ENCODE measurements at places on chromosomes 2 and 18. TPM values are rescaled to one million over a fixed set of nuclear protein-coding genes. Genes with fewer than 3 reads are reported as not detected.
A peak's percentile ranks its signal among the peaks of the same experiment; 100 is the strongest.

The LRRTM1 gene
- total RNA-seq = not detected

The NAT8 gene
- not detected for total RNA-seq

The APLF gene
- total RNA-seq = 2.1 TPM

The TFCP2L1 gene
- total RNA-seq = not detected

The POTEI gene
- not detected for total RNA-seq

DNA sequence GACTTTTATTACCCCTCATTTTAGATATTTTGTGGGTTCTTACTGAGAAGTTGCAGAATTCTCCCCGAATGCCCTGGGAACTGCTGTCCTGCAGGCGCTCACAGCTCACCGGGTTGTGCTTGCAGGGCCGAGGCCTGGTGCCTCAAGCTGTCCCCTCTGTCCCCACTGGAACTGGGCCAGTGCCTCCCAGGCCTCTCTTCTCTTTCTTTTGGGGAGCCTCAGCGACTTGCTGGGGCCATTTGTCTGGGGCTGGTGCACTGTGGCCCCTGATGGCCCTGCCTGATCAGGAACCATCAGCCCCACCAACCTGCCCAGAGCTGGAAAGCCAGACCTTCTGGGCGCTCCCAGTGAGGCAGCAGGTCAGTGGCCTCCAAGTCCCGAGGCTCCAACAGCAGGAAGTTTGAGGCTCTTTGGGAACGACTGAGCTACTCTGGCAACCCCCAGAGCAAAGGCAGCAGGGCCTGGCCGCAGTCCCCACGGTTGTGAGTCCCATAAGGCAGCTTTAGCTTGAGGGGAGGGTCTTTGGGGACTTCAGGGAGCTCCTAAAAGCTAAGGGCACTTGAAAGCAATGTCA lies 14.7 kb upstream of the NEU4 start:
- no peak for DNase-seq

- no peak for DNase-seq
Observed at GRCh38 chr2:59276917-59277316, 1035.8 kb upstream of the FANCL start.

GRCh38 chr2:233265899-233266431 lies 14.5 kb downstream of the ATG16L1 start:
- no peak for DNase-seq

DNA sequence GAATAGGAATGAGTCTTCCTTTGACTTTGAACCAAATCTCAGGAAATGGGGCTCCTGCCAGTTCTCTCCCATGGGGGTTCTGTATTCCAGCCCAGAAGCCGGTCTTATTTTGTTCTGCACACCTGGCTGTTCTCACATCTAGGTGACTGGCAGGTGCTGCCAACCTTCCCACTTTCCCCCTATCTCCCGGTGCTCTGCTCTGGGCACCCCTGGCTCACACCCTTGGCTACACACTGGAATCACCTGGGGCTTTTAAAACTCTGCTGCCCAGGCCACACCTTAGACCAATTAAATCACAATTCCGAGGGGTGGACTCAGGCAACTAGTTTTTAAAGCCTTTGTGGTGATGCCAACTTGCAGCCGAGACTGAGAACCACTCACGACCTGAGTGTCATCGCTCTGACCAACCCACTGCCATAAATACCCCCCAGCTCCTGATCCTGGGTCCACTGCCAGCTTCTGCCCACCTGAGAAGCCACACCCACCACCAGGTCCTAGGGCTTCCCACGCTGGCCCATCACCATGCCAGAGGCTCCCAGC lies 69.2 kb downstream of the KCNF1 start:
- DNase-seq = no peak

DNA sequence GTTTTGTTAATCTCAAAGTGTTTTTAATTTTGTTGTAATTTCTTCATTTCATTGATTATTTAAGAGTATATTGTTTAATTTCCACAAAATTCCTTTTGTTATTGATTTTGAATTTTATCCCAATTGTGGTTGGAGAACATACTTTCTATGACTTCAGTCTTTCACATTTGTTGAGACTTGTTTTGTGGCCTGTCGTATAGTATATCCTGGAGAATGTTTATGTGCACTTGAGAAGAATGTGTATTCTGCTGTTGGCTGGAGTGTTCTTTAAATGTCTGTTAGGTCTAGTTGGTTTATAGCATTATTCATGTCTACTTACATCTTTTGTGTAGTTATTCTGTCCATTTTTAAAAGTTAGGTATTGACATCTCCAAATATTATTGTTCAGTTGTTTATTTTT lies 120.3 kb downstream of the TTC27 start:
- DNase-seq = no peak

DNA sequence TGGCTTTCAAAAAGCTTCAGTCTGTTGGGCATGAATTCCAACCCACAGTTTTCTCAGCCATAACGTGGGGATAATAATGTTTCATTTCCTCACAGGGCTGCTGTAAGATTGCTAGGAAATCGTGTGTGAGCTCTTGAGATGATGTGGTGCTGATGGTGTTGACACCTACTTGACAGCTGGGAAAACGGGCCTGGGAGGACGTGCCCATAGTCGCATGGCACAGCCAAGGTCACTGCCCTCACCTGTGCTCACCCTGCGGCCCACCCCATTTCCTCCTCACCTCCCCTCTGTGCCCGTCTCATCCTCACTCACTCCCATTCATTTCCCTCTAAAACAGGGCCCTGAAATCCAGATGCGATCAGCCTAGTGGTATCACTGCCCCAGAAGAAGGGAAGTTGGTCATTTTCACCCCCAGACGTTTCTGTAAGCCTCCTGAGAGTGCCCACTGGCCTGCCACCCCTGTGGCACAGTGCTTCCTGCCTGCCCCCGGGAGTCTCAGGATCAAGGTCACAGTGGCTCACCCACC lies 33.0 kb downstream of the DPYSL5 start:
- DNase-seq = no peak

GRCh38 chr2:231169488-231169887 lies 28.9 kb upstream of the ARMC9 start:
- no peak for DNase-seq

- no peak for DNase-seq
Observed at GRCh38 chr2:109054865-109055264, 65.8 kb upstream of the EDAR start.

GRCh38 chr2:182821182-182821581 lies 45.3 kb downstream of the FRZB start:
- DNase-seq = no peak

GRCh38 chr2:155377931-155378444 lies 679.5 kb downstream of the KCNJ3 start:
- DNase-seq = no peak

- no peak for DNase-seq
Observed at GRCh38 chr2:59910166-59910565, 643.3 kb downstream of the BCL11A start.

GRCh38 chr2:235031686-235032373 lies 80.0 kb downstream of the SH3BP4 start:
- no peak for DNase-seq

DNA sequence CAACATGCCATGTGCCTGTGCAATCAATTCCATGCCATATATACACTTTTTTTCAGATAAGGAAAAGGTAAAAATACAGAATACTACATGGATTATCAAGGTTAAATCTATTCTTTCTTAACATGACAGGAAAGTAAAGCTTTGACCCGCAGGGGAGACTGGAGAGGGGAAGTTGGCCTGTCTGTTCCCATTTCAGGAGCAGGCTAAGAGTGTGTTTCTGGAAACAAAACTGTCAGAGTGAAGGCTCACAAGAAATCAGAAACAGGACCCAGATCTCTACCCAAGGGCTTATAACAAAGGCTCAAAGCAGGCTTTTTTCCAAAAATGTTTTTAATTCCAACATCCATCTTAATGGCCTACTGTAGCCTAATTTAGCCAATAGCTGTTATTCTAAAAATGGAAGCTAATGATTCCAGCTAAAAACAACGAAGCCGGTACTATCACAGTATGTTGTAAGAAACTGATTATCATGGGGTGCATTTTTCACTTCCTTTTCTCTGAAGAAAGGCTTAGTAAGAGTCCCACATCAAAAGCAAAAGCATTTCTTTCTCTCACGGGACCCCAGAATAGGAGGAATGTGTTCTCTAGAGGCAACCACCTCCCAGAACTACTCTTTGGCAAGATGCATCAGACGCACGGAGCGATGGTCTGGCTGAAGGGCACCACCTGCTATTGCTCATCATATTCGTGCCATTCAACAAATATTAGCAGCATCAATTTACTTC lies 41.4 kb downstream of the FECH start:
- no peak for DNase-seq

DNA sequence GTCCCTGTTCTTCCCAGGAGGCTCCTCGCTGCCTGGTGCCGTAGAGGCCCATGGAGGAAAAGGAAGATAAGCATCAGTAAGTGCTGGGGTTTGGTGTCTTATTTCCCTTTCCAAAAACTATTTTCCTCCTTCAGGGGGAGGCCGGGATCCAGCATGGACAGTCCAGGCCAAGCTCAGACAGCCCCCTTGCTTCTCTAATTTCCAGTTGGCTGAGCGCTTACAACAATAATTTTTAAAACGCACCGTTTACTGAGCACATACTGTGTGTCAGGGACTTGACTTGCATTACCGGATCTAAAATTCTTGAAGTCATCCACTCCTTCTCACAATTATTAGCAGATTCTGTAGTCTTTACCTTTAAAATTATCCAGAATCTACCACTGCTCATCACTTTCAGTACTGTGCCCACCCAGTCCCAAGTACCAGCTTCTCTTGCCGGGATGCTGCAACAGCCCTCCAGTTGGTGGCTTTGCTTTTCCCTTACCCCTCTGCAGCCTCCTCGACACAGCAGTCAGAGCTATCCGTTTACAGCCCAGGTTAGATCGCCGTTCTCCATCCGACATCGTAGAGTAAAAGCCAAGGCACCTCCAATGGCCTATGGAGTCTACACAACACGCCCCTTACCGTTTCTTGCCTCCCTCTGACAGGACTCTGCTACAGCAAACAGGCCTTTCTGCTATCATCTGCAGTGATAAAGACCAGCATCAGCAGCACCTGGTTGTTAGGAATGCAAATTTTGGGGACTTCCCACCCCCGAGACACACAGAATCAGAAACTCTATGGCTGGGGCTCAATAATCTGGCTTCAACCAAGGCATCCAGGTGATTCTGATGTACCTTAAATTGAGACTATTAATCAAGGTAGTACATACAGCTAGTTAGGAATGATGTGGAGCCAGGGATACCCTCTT lies 75.2 kb upstream of the TSPYL6 start:
- DNase-seq = no peak

DNA sequence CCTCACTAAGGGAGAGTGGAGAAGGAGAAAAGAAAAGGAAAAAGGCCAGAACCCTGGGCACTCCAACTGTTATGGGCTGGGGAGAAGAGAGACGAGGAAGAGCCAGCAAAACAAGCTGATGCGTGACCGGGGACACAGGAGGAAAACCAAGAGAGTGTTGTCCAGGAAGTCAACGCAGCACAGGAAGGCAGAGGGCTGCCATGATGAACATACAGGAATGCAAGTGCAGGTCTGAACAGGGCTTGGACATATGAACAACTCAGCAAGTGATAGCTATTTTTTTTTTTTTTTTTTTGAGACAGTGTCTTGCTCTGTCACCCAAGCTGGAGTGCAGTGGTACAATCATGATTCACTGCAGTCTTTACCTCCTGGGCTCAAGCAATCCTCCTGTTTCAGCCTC lies 28.4 kb downstream of the SIX3 start:
- no peak for DNase-seq

DNA sequence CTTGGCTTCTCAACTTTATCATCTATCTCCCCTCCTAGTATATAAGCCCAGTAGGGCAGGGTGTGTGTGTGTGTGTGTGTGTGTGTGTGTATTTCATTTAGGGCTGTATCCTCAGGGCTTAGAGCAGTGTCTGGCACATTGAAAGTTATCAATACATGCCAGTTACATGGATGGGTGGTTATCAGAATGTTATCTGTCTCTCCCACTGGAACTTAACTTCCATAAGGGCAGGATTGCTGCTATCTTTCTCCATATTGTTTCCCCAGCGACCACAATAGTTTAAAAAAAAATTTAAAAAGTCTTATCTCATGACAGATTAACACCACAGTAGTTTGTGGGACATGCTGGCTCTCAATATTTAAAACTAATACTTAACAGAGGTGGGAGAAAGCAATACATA lies 488.9 kb downstream of the PLCL1 start:
- DNase-seq = no peak

GRCh38 chr2:31213601-31214443 lies 3.5 kb downstream of the CAPN14 start:
- DNase-seq = no peak

DNA sequence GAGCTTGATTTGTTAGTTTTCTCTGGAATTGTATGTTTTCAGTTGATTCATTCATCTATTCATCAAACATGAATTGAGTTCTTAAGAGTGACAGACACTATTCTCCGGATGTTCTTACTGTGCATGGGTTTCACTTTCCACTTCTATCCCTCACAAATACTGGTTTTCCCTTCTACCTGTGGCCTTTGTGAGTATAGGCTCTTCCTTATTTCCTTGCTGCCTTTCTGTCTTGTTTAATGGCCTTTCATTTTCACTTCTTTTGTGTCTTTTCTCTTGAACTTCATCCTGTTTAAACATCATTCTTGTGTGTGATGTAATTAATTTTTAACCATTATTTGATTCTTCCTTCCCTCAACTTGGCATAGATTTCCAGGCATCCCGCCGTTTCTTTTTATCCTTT lies 90.7 kb downstream of the CRIM1 start:
- no peak for DNase-seq

DNA sequence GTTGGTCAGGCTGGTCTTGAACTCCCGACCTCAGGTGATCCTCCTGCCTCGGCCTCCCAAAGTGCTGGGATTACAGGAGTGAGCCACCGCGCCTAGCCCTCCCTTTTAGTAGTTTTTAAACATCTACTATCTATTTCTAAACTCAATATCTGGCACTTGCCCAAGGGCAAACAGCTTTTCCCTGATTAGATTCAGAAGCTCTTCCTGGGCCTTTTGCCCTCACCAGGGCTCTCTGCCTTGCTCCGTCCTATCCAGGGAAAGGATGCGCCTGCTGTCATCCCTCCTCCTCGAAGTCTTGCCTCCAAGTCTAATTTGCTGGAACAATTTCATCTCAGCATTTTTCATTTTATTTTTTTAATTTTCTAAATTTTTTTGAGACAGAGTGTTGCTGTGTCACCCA lies 41.4 kb upstream of the FHOD3 start:
- no peak for DNase-seq

GRCh38 chr18:58140387-58141325 lies 96.6 kb downstream of the NEDD4L start:
- DNase-seq = no peak

- no peak for DNase-seq
Observed at GRCh38 chr18:8801263-8801901, 96.0 kb downstream of the MTCL1 start.

- no peak for DNase-seq
Observed at GRCh38 chr2:148909114-148909513, 34.1 kb downstream of the KIF5C start.

DNA sequence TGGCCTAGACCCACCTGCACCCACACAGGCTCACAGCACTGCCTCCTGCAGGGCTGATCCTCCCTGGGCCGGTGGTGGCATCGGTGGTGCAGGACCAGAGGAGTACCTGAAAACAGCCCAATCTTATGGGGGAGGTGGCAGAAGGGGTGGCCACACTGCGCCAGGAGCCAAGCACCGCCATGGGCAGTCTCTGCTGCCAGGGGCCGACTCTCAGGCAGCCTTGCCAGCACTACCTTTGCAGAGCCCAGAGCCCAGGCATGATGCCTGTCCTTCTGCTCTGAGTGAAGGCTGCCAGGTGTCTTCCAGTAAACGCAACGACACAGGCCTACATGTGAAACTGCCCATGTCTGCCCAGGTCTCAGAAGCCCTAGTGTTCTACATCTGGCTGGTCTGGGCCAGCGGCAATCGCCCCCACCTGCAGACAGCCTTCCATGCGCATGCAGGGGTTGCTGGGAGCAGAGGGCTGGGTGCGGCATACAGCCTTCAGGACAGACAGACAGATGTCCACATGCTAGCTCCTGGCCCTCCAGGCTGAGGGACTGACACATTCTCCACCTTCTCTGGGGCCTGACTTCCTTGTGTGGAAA lies 6.8 kb downstream of the HS6ST1 start:
- peak; percentile 53 for DNase-seq

Measured in activated naive CD4-positive, alpha-beta T cell treated with anti-CD3 and anti-CD28 coated beads, Interleukin-2, amount 50 U/mL, for 72 hours (primary cell).